ENCODE measurements at places on chromosomes 13 and 19. TPM values are rescaled to one million over a fixed set of nuclear protein-coding genes. Genes with fewer than 3 reads are reported as not detected.

The ALG5 gene
- total RNA-seq = 16.9 TPM

The CHST8 gene
- 39.4 TPM for total RNA-seq

The KLK13 gene
- total RNA-seq = 2.0 TPM

The TMEM145 gene
- total RNA-seq = 0.38 TPM

The NCAN gene
- 1.7 TPM for total RNA-seq

The CLEC11A gene
- total RNA-seq = 7.1 TPM

The ZNF99 gene
- not detected for total RNA-seq

The POU2F2 gene
- 2.4 TPM for total RNA-seq

The SBSN gene
- not detected for total RNA-seq

The SMIM44 gene
- total RNA-seq = not detected

The PRR12 gene
- 10.8 TPM for total RNA-seq

The LHFPL6 gene
- total RNA-seq = 2.7 TPM

The FAM124A gene
- 38.6 TPM for total RNA-seq

The SPTBN4 gene
- total RNA-seq = 0.78 TPM

The PDE4A gene
- 2.6 TPM for total RNA-seq

The PRMT1 gene
- total RNA-seq = 848 TPM

The LILRA6 gene
- not detected for total RNA-seq

The KLK8 gene
- 11.0 TPM for total RNA-seq

The B3GNT8 gene
- total RNA-seq = 5.3 TPM

The VSTM2B gene
- total RNA-seq = 0.96 TPM

The LRRC63 gene
- not detected for total RNA-seq

All from H7 (cell line).